Activated T-cell treated with anti-CD3 and anti-CD28 coated beads, Interleukin-2, amount 50 U/mL, for 72 hours (primary cell): ENCODE measurements at places on chromosomes 5 and 9.

DNA sequence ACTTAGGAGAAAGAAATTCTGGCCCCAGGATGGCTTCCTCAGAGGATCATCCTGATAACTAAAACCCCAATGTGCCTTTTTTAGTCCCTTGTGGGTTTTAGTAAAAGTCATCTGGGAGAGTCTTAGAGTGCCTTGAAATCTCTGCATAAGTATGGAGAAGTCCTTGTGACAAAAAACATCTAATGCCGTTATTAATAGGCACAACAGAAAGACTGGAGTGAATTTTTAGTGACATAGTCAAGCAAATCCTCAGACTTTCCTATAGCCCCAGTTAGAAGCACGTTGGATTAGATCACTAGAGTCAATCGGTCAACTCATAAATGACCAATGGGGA is 108.2 kb upstream of the MPDZ start:
- DNase-seq, result no peak

DNA sequence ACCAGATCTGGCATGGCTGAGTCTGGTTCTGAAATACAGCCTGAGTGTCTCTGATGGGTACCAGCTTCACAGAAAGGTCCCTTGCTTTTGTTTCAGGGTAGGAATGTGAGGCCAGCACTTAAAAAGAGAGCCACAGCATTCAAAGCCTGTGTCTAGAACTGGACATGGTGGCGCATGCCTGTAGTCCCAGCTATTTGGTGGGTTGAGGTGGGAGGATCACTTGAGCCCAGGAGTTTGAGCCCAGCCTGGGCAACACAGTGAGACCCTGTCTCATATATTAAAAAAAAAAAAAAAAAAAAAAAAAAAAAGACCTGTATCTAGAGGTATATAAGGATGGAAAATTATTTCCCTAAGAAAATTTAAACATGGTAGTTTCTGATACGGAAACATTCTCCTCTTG is 202.3 kb downstream of the GAPVD1 start:
- DNase-seq, result no peak

GRCh38 chr5:88673253-88674105 is 209.5 kb downstream of the MEF2C start:
- DNase-seq, result no peak

DNA sequence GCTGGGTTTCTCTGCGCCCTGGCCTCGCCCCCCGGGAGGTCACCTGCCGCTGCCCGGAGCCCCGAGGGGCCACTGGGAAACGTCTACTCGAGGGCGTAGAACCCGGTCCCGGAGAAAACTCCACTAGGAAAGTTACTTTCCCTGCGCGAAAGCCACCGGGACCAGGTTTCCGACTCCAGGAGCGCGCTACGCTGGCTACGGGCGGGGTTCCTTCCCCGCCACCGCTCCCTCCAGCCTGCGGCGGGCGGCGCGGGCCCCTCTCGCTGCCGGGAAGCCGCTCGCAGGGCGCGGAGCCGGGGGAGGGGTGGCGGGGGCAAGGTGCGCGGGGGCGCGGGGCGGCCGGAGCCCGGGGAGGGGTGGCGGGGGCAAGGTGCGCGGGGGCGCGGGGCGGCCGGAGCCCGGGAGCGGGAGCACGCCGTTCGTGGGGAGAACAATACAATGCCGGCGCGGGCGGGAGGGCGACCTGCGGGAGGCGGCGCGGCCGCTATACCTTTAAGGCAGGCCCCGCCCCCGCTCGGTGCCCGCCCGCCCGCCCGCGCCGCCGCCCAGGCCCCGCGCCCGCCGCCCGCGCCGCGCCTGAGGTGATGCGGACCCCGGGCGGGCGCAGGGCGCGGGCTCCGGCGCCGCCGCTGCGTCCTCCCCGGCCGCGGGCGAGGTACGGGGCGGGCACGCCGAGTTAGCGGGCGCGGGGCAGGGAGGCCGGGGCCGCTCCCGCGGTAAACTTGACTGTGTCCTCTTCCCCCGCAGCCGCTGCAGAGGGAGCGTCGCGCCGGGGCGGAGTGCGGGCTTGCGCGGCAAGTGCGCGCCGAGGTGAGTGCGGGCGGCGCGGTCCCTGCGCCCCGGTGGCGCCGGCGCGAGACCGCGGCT is 278.1 kb downstream of the AOPEP start:
- DNase-seq, result peak; percentile 45

DNA sequence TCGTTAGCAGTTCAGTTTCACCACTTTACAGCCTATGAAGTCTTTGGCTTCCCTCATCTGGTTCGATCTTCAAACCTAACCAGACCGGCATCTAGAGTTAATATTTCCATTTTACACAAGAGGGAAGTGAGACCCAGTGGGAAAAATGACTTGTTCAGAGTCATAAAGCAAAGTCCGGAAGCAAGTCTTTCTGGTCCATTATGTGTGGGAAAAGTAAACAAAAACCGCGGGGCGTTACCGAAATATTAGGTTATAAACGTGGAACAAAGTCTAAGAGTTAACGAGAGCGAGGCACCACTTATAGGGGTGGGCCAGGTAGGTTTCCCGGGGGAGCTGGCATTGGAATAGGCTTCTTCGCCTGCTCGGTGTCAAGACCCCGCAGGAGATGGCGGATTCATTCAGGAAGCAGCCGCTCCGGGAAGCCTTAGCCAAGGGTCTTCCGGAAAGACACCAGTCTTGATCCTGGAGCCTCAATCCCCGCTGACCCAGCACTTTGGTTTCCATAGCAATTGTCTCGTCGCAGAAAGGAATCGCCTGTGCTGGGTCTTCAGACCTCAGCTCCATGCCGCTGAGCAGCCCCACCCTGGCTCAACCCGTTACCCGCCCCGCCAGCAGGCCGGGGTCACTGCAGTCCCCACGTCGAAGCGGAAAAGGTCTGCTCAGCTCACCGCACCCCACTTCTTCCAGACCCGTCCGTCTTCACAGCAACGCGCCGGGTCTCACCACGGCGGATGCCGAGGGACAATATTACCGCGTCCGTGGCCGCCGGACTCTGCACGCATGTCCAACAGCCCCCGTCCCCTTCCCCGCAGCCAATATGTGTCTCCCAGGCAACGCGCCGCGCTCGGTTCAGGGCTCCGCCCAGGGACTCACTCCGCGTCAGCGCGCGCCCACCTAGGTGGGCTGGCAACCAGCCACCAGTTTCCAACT is at the start of gene C5orf52:
C5orf52 (plus strand) TSS at position 872 of the 930 bp plus-strand sequence. CDS start 82 bp downstream, outside the sequence.
- DNase-seq, result peak; percentile 55

GRCh38 chr5:120405923-120406322 is 58.2 kb upstream of the PRR16 start:
- no peak for DNase-seq

- DNase-seq, result no peak
Observed at GRCh38 chr9:106956971-106957370, 94.0 kb downstream of the ZNF462 start.

DNA sequence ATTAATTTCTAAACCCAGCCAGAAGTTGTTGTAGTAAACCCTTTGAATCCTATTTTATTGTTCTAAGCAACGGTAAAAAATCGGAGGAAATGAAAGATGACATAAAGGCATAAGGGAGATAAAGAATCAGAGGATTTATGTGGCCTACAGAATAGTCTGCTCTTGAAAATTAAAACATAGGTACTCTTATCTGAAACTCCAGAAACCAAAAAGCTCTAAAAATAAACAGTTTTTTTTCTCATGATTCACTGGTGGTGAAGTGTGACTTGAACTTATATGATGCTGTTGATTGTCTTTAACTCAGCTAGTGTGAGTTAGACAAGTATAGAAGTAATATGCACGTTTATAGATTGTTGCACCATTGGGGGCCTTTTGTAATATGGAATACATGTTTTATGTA is 80.3 kb downstream of the HSD17B4 start:
- no peak for DNase-seq

- DNase-seq, result no peak
Observed at GRCh38 chr5:69527128-69527770, 32.7 kb upstream of the GTF2H2C start.

- no peak for DNase-seq
Observed at GRCh38 chr5:159893040-159893695, 23.1 kb upstream of the ADRA1B start.
